SK-MEL-5 (cell line): ENCODE measurements at places on chromosomes 3 and 15. TPM values are rescaled to one million over a fixed set of nuclear protein-coding genes. Genes with fewer than 3 reads are reported as not detected.

The AMT gene
- 0.32 TPM in 1 of 2 replicates, not detected in the other for total RNA-seq

The TMEM212 gene
- total RNA-seq: not detected in 2 replicates

The ACSBG1 gene
- total RNA-seq: 2.4 and 5.5 TPM in 2 replicates

The SLC27A2 gene
- total RNA-seq: 0.13 and 0.34 TPM in 2 replicates

The STXBP5L gene
- 2.0 and 2.8 TPM in 2 replicates for total RNA-seq

The TSC22D2 gene
- 6.3 and 9.0 TPM in 2 replicates for total RNA-seq

The PRR20G gene
- total RNA-seq: not detected in 2 replicates

The AHSG gene
- total RNA-seq: not detected in 2 replicates

The OR5H2 gene
- total RNA-seq: not detected in 2 replicates

The SAXO2 gene
- total RNA-seq: 0.43 TPM in 1 of 2 replicates, not detected in the other

The GOLGA8K gene
- 0.13 and 0.40 TPM in 2 replicates for total RNA-seq

The CLRN1 gene
- not detected in 2 replicates for total RNA-seq

The PIGX gene
- 51.5 and 58.9 TPM in 2 replicates for total RNA-seq

The KLHL6 gene
- total RNA-seq: 0.11 and 0.13 TPM in 2 replicates

The CELF6 gene
- total RNA-seq: 0.24 TPM in 1 of 2 replicates, not detected in the other

The LRRIQ4 gene
- total RNA-seq: not detected in 2 replicates

The GADL1 gene
- total RNA-seq: 0.24 and 0.37 TPM in 2 replicates

The UPK1B gene
- total RNA-seq: not detected in 2 replicates

The ST8SIA2 gene
- total RNA-seq: 0.13 TPM in 1 of 2 replicates, not detected in the other

The ZSCAN2 gene
- 17.4 and 19.9 TPM in 2 replicates for total RNA-seq

The FSTL1 gene
- 61.1 and 69.2 TPM in 2 replicates for total RNA-seq

The VGLL3 gene
- 0.05 and 0.08 TPM in 2 replicates for total RNA-seq

The RHOA gene
- total RNA-seq: 283 and 287 TPM in 2 replicates
